ENCODE measurements at places on chromosomes 5 and 9. TPM values are rescaled to one million over a fixed set of nuclear protein-coding genes. Genes with fewer than 3 reads are reported as not detected.

- H3K4me3 ChIP-seq = no peak overlapping the region
- no peaks in the 10 kb centered on the region for H3K4me1 ChIP-seq
- H3K27me3 ChIP-seq = no peaks in the 10 kb centered on the region
- H3K27ac ChIP-seq = no peak overlapping the region
Observed at GRCh38 chr9:101029315-101030085, 973 bp downstream of the PLPPR1 start.

- H3K4me3 ChIP-seq = no peak overlapping the region
- no peaks in the 10 kb centered on the region for H3K36me3 ChIP-seq
- H3K27me3 ChIP-seq = no peaks in the 10 kb centered on the region
- no peak overlapping the region for H3K27ac ChIP-seq
- no peak for DNase-seq
- peaks cover 14% of the 10 kb centered on the region for H3K4me1 ChIP-seq
Observed at GRCh38 chr5:81572201-81572600, 178.3 kb upstream of the ACOT12 start.

The TRPM3 gene
- 5.2 TPM for total RNA-seq

DNA sequence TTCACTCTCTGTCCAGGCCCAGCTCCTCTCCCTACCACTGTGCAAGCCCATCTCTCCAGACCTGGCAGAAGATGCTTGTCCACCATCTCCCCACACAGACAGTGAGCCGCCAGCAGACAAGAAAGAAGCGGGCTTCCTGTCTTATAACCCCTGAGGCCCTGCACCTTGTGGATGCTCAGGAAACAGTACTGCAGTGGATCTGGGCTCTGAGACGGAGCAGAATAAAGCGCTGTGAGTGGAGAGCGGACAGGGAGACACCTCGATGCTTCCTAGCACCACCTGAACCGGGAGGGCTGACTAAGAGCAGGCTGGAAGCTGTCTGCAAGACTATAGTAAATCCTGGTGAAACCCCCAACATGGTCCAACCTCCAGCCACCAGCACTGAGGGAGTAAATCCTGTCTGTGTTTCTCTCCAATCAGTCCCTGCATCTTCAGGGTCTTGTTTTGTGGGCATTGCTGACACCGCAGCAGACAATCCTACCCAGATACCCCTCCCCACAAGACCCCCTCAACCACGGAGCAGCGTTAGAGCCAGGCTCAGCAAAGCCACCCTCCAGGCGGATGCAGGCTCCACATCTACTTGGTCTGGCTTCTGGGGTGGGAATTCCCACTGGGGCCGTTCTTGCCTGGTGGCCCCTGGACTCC lies 18.7 kb downstream of the ORM2 start:
- H3K36me3 ChIP-seq = peaks cover 62% of the 10 kb centered on the region
- no peak overlapping the region for H3K4me3 ChIP-seq
- H3K4me1 ChIP-seq = no peaks in the 10 kb centered on the region

- H3K36me3 ChIP-seq = no peaks in the 10 kb centered on the region
- peak within 1 kb of the TSS; percentile 96 for H3K27ac ChIP-seq
- DNase-seq = peak; percentile 69
- H3K4me1 ChIP-seq = no peaks in the 10 kb centered on the region
- peak within 1 kb of the TSS; percentile 92 for H3K4me3 ChIP-seq
Observed at GRCh38 chr5:159209438-159210209, at the start of gene RNF145. RNF145 (minus strand) TSS chr5:159209553; CDS start chr5:159203617, 5,936 bp downstream.

The MOB3B gene
- 23.7 TPM for total RNA-seq

GRCh38 chr9:72592502-72593403 lies 71.3 kb downstream of the TMC1 start:
- DNase-seq = peak; percentile 62
- no peak overlapping the region for H3K4me3 ChIP-seq

- DNase-seq = no peak
- no peaks in the 10 kb centered on the region for H3K4me1 ChIP-seq
- no peaks in the 10 kb centered on the region for H3K27me3 ChIP-seq
Observed at GRCh38 chr5:7087719-7088297, 308.1 kb upstream of the ADCY2 start.

The CENPP gene
- 7.6 TPM for total RNA-seq

GRCh38 chr9:136202454-136203407 lies 2.2 kb downstream of the LHX3 start:
- DNase-seq = no peak
- peaks cover 78% of the 10 kb centered on the region for H3K27me3 ChIP-seq
- H3K4me1 ChIP-seq = no peaks in the 10 kb centered on the region
- H3K27ac ChIP-seq = no peak overlapping the region
- no peak overlapping the region for H3K4me3 ChIP-seq

The IFNB1 gene
- total RNA-seq = not detected

The LCN2 gene
- not detected for total RNA-seq

The PTPRD gene
- 5.0 TPM for total RNA-seq

The IFNA10 gene
- not detected for total RNA-seq

The EFNA5 gene
- total RNA-seq = 7.1 TPM

The HAND1 gene
- not detected for total RNA-seq

All from tibial nerve (tissue), 4 donors.